Kidney glomerular epithelial cell (primary cell): ENCODE measurements at places on chromosomes 11 and 22.

DNA sequence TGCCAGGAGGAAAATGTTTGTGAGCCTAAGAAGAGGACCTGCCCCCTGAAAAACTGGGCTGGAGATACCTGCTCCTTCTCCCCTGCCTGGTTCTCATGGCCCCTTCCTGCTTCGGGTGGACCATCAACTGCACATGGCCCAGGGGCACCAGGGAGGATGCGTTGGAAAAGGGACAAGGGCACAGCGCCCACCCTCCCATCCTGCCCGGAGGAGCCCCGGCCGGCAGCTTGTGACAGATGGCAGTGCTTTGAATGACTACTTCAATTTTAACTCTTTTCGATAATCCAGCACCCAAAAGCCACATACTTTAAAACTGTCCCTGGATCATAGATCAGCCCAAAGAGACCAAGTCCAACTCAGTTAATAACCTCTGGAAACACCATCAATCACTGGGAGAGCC lies 135.8 kb upstream of the NECTIN1 start:
- DNase-seq, result no peak

GRCh38 chr22:48320048-48320682 lies 1507.5 kb downstream of the BRD1 start:
- no peak for DNase-seq

GRCh38 chr22:40480996-40481395 lies 110.6 kb downstream of the SGSM3 start:
- no peak for DNase-seq

GRCh38 chr11:35235498-35235897 lies 96.5 kb downstream of the CD44 start:
- no peak for DNase-seq

GRCh38 chr11:27295928-27296327 lies 67.1 kb downstream of the CCDC34 start:
- DNase-seq, result no peak

- DNase-seq, result no peak
Measured at GRCh38 chr22:27252282-27253049, 549.1 kb downstream of the MN1 start.

DNA sequence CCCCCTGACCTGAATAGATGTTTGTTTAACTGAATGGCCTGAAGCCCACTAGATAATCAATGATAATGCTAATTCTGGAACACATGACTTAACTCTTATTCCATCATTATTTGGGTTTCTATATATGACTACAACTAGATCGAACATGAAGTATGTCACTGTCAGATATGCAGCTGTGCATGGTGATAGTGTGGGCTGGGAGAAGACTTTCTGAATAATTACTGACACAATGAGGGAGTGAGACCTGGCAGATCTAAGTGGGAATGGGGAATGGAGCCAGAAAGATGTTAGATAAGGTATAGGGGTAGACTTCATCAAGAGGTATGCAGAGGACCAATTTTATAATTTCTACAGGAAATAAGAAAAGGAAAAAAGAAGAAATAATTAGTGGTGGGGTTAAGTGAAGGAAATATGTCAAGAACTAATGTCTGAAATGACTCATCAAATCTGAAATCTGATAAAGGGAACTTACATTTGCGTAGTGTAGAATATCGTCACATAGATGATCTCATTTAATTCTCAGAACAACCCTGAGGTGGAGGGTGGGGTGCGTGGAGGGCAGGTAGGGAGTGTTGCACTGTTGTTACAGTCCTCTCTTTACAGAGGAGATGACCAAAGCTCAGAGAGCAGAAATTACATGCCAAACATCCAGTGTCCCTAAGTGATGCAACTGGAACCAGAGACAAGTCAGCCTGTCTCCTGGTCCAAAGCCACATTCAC lies 68.2 kb upstream of the EED start:
- DNase-seq, result no peak

DNA sequence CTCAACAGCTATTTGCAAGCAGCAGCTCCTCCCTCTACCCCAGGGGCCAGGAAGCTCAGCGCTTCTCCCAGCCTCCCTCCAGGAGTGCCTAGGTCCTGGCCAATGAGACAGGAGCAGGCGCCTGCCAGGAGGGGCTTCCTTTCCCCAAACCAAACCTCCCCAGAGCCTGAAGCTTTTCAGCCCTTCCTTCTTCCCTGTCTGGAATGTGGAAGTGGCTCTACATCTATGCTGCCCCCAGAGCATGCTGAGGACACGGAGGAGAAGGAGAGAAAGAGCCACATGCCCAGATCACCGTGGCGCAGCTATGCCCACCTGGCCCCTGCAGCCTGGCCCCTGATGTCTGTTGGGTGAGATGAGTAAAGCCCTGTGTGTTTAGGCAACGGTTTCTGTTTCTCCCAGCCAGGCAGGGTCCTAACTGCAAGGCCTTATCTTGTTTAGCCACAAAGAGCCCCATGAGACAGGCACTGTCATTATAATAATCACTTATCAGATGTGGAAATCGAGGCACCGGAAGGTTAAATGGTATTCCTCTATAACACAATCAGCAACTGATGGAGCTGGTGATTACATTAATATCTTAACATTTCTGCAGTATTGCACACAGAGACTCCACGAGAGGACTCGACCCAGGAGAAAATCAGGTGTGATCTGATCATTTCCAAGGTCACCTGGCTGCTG lies 315.8 kb downstream of the CTTN start:
- DNase-seq, result no peak

DNA sequence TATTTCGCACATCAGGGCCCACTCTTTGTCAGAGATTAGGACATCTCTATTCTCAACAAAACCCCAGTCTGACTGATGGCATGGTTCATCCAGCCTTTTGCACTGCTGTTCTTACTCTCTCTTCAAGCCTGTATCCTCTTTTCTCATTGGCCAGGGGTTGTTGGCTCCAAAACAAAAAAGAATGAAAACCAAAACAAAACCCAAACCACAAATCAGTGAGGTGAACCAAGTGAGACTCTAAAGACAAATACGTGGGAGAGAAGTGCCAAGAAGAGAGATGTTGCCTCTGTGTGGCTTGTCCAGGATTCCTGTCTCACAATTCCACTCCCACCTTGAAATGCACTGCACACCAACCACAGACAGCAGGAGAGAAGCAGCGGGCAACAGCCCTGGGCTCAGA lies 278.9 kb upstream of the NARS2 start:
- peak; percentile 80 for DNase-seq

- DNase-seq, result no peak
Measured at GRCh38 chr22:20044495-20045151, 23.7 kb downstream of the TANGO2 start.

DNA sequence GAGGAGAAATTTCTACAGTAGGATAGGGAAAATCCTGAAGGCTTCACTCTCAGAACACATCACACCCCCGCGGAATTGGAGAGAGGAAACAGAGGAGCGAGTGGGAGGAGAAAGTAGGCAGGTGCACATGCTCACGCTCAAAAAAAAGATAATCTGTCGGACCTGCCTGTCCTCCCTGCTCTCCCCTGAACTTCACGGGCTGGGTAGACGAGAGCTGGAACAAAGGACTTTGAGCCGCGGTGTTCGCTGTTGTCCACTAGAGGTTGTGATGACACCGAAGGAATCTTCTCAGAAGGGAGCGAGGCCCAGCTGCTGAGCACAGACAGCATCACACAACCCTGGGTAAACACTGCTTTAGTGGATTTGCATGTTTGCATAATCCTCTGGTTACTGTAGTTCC lies 5.0 kb downstream of the SEZ6L start:
- DNase-seq, result no peak

- no peak for DNase-seq
Measured at GRCh38 chr11:12531681-12532080, 142.5 kb upstream of the TEAD1 start.

GRCh38 chr22:24118689-24119384 lies 62.5 kb upstream of the SUSD2 start:
- no peak for DNase-seq

GRCh38 chr11:66568124-66568916 lies at the start of gene CTSF:
CTSF (minus strand) TSS chr11:66568606; CDS start chr11:66568486, 120 bp downstream.
- peak; percentile 11 for DNase-seq

DNA sequence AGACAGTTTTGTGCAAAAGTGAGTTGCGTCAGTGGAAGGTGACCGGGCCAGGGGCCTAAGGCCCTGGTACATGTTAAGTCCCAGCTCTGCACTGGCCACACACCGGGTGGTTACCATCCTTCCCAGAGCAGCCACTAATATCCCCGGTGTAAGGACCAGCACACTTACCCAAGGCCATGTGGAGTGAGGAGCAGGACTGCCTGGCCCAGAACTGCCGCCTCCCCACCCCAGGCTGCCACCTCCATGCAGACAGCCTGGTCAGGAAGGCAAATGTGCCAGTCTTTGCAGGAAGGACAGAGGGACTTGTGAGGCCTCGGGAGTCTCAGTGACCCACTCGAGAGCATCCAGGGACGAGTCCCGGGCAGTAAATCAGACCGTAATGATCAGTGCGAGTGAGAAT lies 102.9 kb downstream of the MORC2 start:
- no peak for DNase-seq

DNA sequence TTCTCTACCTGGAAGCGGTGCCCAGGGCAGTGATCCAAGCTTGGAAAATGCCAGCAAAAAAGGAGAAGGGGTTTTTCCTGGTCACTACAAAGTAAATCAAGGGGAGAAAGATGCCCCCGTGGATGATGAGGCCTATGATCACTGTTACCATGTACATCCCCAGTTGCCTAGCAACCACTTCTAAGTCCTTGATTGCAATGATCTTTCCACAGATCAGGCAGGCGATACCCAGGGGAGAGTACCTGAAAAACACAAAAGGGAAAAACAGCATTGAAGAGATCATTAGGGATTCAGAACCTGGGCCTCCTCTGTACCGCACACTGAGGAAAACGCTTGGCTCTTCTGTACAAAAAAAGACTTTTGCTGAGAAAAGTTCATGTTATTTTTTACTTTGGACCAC lies 127.1 kb downstream of the SLC1A2 start:
- DNase-seq, result no peak

GRCh38 chr22:41816241-41816640 lies 15.8 kb downstream of the CCDC134 start:
- DNase-seq, result no peak

DNA sequence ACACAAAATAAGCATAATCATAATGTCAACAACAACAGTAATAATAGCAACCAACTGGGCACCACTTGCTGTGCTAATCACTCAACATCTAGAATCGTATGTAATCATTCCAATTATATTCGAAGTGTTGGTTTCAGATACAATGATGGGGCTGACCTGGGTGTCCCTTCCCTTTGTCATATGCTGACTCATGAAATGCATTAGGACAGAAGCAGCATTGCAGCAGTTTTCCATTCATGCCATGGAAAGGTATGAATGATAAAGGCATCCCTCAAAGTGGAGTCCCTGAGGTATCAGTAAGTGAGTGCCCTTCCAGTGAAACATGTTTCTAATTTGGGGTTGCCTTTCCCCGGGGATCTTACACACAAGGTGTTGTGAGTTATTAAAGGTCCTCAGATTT lies 46.3 kb upstream of the ANO3 start:
- DNase-seq, result no peak

- no peak for DNase-seq
Measured at GRCh38 chr11:44608991-44609782, 43.7 kb downstream of the CD82 start.

DNA sequence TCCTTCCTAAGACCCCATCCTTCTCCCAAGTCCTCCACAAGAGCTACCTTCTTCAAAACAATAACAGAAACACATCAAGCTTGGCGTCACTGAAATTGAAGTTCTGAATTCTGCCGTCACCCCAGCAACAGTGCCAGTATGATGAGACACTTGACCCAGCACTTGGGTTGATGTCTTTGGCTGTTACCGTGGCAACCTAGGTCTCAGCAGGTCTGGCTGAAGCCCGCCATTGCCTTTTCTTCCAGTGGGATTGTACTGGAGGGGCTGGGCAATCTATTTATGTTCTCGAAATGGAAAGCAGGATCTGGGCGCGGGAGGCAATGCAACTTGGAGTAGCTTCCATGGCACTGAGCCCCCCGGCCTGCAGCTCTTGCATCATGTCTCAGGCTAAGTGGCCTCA lies 23.8 kb downstream of the NPTXR start:
- DNase-seq, result no peak

DNA sequence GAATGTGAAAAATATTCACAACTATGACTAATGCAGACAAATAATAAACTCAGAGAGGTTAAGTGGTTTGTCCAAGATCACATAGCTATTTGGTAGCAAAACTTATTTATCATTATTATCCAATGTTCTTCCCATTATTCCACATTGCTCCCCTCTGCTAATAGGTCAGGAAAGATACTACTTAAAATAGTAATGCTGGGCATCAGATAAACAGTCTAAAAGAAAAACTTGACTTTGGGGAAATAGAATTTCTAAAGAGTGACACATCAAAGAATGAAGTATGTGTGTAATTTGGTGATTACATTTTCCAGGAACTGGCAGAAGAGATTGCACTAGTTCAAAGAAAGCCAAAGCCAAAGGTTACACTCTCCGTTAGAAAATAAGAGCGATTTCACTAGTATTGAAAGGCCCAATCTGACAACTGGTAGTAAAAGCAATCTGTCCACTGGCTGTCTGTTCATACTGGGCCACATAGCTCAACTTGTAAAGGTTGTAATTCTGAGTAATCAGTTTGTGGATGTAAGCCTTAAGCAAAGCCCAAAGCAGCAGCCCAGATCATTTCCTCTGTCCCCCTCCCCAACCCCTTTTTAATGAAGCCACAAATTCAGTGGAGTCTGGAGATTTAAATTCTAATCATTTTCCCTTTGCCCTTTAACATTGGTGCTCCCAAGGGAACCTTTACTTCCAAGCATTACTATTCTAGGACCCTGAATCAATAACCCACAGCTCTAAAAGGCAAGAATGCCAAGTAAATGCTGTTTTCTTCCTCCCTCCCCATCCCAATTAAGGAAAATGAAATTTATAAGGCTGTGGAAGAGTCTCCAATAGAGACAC lies 283.5 kb downstream of the TTC28 start:
- DNase-seq, result peak; percentile 7
